ENCODE measurements at places on chromosomes 2 and 18.

DNA sequence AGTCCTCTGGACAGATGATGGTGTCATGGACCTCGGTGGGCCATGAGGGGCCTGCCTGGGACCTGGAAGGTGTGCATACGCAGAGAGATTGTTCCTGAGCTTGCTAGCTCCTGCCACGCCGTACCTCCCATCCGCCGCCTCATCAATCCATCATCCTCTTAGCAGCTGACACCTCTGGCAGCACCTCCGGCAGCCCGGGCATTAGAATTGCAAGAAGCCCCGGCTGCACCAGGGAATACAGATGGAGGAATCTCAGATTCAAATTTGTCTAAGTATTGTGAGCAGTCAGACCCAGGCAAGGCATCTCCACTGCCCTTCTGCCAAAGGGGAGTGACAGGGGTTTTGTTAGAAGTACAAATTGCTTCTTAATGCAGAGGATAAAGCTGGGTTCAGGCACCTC, 4.5 kb downstream of the C1QL2 start:
- no peak for DNase-seq

DNA sequence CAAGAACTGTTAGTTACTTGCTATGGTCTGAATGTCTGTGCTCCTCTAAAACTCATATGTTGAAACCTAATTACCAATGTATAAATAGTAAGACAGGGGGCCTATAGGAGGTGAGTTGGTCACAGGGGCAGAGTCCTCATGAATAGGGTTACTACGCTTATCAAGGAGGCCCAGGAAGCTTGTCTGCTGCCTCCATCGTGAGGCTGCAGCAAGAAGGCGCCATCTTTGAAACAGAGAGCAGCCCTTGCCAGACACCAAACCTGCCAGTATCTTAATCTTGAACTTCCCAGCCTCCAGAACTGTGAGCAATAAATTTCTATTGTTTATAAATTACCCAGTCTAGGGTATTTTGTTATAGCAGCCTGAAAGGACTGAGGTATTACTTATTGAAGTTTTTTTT, 79.1 kb downstream of the TGIF1 start:
- DNase-seq, result no peak

GRCh38 chr2:167187049-167187727, 298.9 kb downstream of the XIRP2 start:
- no peak for DNase-seq

DNA sequence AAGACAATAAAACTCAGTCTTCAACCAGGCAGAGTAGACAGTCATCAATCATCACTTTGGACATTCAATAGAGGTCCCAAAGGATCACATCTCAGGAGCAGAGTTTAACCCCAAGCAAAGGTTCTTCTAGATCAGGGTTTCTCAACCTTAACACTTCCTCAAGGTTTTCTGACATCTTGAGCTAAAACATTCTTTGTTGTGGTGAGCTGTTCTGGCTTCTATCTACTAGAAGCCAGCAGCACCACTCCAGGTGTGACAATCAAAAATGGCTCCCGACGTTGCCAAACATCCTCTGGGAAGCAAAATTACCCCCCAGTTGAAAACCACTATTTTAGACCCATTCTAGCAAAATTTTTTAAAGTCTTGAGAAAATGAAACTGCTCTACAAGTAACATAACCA, 22.0 kb downstream of the RTTN start:
- no peak for DNase-seq

DNA sequence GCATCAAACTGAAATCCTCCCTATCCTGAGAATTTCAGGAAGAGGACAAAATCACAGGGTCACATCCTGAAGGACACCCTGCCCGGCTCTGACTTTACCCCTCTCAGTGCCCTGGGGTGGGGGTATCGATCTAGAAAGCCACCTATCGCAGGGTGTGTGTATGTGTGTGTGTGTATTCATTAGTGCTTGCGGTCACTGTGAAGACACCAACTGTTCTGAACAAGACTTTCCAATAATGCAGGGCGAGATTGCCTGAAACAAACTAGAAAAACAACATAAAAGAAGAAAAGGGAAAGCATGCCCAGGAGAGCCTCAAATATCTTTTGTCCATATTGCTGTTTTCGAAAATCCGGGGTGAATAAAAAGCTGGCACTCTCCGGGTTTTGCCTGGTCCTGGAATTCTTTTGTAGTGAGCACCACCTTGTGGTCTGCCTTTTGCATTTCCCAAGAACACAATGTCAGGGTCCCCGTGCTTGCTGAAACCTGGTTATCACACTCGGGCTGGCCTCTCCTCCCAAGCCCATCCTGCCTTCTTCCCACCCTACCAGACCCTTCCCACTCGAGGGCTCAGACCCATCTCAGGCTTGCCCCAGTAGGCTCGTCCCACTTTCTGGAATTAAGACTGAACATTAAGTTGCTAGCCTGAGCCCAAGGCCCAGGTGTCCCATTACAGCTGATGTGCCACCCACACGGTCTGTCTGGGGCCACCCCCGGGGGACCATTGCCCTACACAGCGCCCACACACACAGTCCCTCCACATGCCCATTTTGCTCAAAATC, 25.0 kb upstream of the COPS8 start:
- no peak for DNase-seq

DNA sequence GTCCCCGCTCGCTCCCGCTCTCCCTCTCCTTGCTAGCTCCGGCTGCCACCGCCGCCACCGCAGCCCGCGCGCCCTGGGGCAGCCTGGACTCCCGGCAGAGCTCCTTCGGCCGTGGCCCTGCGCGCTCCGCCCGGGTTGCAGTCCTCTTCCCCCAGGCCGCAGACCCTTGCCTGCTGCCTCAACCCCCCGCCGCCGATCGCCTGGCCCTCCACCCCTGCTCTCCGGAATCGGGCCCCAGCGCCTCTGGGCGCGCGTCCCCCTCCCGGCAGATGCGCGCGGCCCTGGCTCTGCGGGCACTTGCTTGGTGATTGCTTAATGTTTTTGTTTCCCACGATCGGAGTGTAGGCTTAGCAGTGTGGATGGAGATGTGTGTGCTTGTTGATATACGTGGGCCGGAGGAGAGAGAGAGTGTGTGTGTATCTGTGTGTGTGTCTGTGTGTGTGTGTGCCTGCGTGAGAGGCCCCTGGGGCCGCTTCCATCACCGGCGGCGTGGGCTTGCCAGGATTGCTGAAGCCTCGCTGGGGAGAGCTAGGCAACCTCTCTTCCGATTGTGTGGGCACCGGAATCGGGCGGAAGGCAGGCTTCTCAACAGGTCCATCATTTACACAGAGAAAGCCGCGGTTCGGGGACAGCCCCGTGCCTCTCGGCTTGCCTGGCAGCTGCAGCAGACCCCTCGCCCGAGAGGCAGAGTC, 877 bp downstream of the INHBB start:
- no peak for DNase-seq

DNA sequence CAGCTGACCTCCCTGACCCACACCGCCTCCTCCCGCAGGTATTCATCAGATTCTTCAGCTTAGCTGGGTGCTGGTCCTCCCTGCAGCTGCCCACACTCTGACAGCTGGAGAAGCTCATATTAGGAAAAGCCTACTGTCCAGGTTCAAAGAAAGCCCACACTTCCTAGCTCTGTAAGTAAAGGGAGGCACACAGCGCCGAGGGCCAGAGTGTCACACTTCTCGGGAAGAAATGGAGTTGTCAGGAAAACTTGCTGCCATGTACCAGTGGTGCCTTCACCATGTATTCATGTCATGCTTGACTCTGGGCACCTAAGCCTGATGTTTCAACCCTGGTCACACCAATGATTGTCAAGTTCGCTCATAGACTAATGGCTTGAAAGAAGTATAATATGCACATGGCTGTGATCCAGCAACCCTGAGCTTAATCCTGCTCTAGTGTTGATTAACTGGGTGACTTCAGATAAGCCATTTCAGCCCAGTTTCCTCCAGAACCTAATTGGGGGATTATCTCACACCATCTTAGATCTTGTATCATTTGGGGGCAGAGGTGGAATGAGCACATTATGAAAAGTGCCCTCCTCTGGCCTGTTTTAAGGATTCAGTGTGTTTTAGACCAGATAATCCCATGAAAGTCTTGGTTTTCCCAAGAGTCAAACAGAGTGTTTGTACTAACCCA, 180.3 kb upstream of the PARD3B start:
- no peak for DNase-seq

DNA sequence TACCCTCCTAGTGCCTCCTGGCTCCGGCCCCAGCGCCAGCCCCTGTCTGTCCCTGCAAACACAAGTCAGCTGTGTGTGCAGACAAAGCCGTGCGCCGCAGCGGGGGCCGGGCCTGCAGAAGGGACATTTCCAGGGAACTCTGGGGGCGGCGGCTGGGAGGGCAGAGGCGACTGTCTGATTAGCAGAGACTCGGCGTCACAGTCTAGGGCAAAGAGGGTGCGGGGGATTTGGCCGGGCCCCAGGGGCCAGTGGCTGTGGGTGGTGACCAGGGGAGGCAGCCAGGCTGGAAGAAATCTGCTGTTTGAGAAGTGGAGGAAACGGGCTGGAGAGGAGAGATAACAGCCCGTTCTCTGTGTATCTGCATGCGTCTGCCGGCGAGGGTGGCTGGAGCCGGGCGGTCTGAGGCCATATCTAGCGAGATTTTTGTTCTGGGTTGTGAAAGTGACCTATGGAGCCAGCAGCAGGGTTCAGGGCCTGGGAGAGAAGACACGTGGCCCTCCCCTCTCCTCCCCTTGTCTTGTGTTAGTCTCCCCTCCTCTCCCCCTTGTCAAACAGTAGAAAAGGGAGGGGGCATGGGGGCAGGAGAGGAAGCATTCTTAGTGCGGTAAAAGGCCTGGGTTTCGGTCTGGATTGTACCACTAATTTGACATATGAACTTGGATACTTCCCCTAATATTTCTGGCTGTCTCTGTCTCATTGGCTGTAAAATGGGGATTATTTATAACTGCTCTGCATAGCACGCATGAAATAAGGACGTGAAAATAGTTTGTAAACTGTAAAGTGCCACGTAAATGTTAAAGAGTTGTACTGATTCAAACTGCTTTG, 169.4 kb downstream of the SMAD7 start:
- DNase-seq, result no peak

DNA sequence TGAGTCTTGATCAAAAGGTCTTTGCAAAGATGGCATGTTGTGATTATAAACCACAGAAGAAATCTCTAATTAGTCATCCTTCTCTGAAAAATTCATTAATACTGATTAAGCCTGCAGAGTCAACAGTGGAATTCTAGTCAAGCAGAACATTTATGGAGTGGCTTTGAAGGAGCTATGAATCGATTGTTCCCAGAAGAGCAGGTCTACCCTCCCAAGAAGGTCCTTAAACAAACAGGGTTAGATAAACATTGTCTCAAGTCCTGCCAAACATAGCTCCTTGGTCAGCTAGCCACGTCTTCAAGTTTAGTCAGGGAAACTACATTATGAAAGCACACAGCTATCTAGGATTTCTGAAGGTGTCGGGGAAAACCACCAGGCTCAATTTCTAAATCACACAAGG, 88.9 kb downstream of the ITGA4 start:
- DNase-seq, result no peak
